ENCODE measurements at places on chromosomes 2 and 18. TPM values are rescaled to one million over a fixed set of nuclear protein-coding genes. Genes with fewer than 3 reads are reported as not detected.

- no peak for DNase-seq
Measured at GRCh38 chr18:80108121-80108536, 933 bp upstream of the ADNP2 start.

Gene ST6GAL2
- 3.2 TPM for polyA plus RNA-seq

- no peak for DNase-seq
Measured at GRCh38 chr2:235066895-235067294, 115.1 kb downstream of the SH3BP4 start.

GRCh38 chr18:41969881-41970280, 14.8 kb downstream of the PIK3C3 start:
- no peak for DNase-seq

Gene RAB17
- 13.6 TPM for polyA plus RNA-seq

Gene ATOH8
- 30.7 TPM for polyA plus RNA-seq

GRCh38 chr2:20649576-20649975, 1.3 kb downstream of the HS1BP3 start:
- no peak for DNase-seq

Gene SERPINB3
- not detected for polyA plus RNA-seq

Gene IL1A
- polyA plus RNA-seq = 0.12 TPM

GRCh38 chr2:227528803-227529202, 56.8 kb downstream of the AGFG1 start:
- no peak for DNase-seq

DNA sequence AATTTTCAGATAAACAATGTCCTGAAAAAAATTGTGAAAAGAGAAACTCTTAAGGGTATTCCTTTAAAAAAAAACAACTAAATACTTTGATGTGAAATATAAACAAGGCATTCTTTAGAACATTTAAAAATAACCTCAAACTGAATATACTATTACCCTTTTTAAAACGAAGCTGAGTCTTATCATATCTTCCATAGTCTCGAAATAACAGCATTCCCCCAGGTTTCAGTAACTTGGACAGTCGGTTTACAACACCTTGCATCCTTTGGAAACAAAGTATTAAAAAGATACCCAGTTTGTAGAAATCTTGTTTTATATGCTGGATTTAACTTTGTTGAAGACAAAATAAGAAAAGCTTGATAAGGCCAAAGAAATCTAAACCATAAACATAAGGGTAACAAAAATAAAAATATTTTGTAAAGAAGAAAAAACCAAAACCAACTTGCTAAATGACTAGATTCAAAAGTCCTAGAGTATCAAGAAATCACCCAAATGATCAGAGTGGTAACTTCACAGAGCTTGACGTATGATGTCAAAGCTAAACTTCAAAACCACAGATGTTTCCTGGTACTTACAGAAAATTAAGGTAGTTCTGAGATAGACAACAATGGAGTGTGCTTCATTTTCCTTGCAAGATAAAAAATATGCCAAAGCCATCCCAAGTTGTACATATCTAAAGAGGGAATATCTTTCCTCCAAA, 107.8 kb downstream of the METTL8 start:
- DNase-seq = no peak

- DNase-seq = no peak
Measured at GRCh38 chr18:35236571-35237363, 4.1 kb upstream of the ZNF397 start.

Gene TNS1
- 196 TPM for polyA plus RNA-seq

- DNase-seq = no peak
Measured at GRCh38 chr2:97546711-97547110, 43.0 kb downstream of the ANKRD36B start.

Gene GNLY
- polyA plus RNA-seq = 1.9 TPM

DNA sequence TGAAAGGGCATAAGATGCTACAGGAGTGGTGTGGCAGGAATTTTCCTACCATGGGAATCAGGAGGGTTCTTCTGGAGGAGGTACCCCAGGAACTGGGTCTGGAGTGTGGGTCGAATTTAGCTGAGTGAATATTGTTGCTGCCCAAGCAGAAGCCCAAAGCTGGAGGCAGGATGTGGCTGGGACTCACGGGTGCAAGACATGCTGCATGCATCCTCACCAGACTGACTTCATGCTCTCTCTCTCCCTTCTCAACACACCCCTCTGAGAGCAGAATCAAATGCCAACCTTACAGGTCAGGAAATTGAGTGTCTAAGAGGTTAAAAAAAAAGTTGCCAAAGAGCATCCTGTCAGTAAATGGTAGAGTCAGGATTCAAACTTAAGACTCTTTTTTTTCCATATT, 78.8 kb upstream of the TTC39C start:
- DNase-seq = no peak

DNA sequence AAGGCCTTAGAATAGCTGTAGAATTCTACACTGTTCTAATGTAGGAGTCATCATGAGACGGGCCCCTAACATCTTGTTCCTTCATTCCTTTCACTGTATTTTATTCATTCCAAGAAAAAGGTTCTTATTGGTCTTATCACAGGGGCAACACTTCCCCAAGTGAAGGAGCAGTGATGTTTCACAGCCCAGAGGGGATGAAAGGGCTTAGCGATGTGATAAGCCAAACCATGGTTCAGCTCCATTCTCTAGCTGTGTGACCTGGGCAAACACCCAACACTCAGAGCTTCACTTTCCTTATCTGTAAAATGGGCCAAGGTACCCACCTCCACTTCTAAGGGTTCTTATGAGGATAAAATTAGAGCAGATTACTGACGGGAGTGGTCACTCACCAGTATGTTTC, 25.4 kb upstream of the HS6ST1 start:
- DNase-seq = no peak

All from right lung (tissue), 10 donors.